ENCODE measurements at places on chromosomes 1 and 21.

DNA sequence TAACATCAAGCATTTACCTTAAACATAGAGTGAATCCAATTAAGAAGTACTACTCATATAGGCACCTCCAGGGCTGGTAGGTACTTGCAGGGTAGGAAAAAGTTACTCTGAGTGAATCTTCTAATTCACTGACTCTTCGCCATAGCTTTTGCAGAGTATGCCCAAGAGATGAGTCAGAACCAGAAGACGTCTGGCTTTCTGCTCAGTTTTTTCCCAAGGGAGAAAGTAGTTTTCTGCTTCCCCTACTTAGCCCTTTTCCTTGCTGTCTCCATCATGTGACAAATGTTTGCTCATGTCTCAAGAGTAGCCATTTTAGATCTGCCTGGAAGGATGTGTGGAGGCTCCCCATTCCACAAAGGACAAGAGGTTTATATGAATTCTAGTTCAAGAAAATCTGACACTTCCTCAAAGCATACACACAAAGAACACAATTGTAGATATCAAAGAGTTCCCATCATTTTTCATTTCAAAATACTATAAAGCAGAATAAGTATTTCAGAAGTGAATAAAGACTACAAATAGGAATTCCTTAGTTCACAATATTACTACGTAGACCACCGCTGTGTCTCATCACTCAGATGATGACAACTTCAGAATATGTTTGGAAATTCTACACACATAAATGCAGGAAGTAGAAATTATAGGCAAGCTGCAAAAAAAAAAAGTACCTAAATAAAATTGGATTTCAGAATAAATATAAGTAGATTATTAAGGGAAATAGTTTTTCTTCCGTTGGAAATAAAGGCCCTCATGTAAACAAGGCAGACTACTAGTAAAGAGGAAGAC, 98.5 kb downstream of the ASH1L start:
- ATAC-seq: no peak

GRCh38 chr1:30752651-30752908, 5.0 kb downstream of the LAPTM5 start:
- no peak for ATAC-seq

GRCh38 chr1:244796719-244797406, 38.6 kb upstream of the COX20 start:
- peak; percentile 66 for ATAC-seq

- ATAC-seq: no peak
These were observed 61.3 kb downstream of the CDK18 start for GRCh38 chr1:205565799-205566198.

DNA sequence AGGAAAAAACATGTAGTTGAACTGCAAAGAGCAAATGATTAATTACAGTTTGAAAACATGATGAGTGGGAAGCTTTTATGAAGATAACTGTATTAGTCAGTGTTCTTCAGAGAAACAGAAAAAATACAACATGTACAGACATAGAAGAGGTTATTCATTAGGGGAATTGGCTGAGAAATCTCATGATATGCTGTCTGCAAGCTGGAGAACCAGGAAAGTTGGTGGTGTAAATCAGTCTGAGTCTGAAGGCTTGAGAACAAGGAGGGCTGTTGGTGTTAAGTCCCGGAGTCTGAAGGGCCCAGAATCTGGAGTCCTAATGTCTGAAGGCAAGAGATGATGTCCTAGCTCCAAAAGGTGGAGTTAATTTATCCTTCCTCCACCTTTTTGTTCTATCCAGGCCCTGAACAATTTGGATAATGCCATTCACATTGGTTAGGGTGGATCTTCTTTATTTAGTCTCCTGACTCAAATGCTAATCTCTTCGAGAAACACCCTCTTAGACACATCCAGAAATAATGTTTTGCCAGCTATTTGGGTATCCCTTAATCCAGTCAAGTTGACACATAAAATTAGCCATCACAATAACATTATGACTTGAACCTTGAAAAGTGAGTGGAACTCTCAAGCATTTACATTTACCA, 672.9 kb upstream of the PTBP2 start:
- ATAC-seq: peak; percentile 95

DNA sequence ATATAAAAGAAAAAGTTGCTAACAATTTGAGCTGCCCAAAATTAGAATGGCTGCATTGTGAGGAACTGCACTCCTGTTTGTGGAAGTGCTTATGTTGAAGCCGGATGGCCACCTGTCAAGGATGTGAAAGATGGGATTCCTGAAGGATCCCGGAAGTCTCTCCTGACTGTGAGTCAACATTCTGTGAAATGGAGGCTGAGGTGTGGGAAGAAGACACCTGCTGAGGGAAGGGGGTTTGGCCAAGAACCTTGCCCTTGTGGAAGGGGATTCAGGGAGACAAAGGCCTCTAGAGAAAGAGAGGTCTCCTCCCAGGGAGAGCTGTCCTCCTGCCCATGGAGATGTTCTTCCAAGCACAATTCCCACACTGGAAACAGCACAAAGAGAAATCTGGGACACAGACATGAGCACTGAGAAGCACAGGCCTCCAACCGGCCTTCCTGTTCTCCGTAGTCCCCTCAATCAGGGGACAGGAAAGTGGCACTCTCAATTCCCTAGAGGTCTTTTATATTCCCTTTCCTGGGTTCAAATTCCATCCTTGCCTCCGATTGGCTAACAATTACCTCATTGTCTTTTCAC, 70.5 kb downstream of the CD2 start:
- peak; percentile 4 for ATAC-seq

DNA sequence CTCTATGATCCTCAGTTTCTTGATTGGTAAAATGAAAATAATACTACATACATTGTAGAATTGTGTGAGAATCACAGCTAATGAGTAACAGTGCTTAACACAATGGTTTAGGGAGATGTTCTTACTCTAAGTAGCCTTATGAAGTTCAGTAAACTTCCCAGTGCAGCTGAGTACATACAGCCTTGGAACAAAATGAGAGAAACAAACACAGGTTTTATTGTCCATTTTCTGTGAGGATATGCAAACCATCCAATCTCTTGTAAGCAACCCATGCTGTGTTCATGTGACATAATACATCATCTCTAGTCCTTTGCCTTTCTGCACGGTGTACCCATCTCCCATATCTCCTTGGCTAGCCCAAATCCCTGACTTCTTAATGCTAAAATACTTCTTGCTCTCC, 14.7 kb upstream of the STRIP1 start:
- peak; percentile 33 for ATAC-seq

DNA sequence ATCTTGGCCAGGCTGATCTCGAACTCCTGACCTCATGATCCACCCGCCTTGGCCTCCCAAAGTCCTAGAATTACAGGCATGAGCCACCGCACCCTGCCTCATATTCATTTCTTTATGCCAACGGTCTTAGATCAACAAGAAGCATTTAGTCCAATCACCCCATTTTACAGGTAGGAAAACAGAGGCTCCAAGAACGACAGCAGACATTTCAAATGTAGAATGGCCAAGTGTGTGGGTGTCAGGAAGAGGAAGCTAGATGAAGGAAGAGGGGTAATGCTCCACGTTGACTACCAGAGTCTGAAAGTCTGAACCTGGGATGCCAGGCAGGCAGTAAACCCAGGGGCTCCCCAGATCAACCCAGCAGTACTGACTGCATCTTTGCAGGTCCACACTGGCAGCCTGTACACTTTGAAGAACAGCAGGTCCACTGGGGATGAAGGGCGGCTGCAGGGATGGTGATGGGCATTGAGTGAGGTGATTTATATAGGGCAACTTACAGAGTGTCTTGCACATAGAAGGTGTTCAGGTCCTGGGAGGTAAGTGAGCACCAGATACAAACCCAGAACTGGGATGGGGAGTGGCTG, 120.2 kb downstream of the EPHB2 start:
- no peak for ATAC-seq

GRCh38 chr21:39576518-39577128, 36.1 kb upstream of the B3GALT5 start:
- no peak for ATAC-seq

DNA sequence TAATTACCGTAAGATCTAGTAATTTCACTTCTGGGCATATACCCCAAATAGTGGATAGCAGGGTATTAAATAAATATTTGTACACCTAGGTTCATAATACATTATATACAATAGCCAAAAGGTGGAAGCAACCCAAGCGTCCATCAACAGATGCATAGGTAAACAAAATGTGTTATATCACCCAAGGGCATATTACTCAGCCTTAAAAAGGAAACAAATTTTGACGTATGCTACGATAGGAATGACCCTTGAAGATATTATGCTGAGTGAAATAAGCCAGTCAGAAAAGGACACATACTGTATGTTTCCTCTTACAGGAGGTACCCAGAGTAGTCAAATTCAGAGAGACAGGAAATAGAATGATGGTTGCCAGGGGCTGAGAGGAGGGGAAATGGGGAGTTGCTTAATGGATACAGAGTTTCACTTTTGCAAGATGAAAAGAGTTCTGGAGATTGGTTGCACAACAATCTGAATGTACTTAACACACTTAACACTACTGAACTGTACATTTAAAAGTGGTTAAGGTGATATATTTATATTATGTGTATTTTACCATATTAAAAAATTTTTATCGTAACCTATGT, 36.6 kb upstream of the KCTD3 start:
- ATAC-seq: no peak

GRCh38 chr1:208194944-208195343, 49.2 kb downstream of the PLXNA2 start:
- no peak for ATAC-seq

DNA sequence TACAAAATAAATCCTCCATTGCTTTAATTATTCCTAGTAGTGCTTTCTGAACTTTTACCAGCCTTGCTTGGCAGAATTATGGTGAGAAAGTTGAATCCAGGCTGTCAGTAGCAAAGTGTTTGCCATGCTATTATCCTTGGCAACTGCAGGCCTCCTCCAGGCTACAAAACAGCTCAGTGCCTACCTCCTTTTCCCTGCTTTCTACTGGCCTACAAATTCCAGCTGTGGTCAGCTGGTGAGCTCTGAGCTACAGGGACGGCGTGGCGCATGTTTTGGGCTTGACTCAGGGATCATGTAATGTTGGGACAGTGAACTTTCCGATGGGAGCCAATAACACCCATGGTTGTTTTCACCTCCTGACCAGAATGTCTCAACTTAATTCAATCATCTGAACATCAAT, 456.1 kb upstream of the ADAMTS5 start:
- ATAC-seq: peak; percentile 42

DNA sequence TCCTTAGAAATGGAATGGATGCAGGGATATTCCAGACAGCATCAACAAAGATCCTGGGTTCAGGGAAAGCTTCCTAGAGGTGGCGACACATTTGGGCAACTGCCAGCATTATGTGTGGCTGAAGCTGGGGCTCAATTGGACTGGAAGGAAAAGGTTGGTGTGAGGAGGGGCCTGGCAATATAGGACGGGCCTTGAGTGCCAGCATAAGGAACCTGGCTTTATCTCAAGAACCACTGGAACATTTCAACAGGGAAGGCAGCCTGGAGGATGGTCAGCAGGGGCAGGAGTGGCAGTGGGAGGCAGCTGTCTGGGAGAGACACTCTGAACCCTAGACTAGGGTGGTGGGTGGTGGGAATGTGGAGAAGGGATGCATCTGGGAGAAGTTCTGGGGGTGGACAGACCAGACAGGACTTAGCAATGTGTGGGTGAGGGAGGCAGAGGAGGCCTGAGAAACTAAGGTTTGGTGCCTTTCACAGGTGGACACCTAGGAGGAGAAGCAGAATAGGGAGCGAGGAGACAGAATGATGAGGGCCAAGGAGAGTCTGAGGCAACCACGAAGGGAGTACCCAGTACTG, 3.5 kb downstream of the SH3BGRL3 start:
- no peak for ATAC-seq

DNA sequence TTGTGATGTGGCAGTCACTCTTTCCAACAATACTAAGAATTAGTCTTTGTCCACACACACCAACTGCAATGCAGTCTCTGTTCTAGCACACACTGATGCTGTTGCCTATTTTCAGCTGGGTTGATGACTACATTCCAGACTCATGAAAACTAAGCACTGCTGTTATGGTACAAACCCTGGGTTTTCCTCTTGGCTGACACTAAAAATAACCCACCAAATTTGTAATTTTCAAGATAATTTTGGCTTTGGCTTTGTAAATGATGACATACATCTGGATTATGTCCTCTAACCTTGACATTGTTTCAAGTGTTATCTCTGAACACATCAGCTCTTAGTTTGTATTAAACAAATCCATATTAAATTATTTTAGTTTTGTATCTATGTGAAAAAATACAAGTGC, 444.8 kb downstream of the PTPRC start:
- ATAC-seq: no peak
